ENCODE measurements at places on chromosomes 16 and 17.
A peak's percentile ranks its signal among the peaks of the same experiment; 100 is the strongest.

GRCh38 chr17:73342541-73343167 is 30.9 kb upstream of the CDC42EP4 start:
- no peak for DNase-seq

DNA sequence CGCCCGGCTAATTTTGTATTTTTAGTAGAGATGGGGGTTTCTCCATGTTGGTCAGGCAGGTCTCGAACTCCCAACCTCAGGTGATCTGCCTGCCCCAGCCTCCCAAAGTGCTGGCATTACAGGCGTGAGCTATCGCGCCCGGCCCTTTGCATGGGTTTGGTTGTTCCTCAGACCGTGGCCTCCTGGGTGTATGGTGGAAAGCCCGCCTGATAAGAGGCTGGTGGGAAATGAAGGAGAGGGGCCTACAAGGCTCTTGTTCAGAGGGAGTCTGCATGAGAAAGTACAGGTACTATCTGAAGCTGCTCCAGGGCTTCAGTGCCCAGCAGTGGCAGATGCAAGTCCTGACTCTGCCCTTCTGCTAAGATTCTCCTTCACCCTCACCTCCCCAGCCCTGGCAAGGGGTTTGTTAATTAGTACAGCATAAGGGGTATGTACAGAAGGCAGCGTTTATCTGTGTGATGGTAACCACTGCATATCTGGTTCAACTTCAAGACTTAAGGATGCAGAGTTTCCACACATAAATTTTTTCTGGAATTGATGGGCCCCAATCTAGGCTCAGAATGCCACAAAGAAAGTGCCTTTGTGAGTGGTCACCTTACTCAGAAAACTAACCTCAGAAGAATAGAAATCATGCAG is 24.2 kb downstream of the GRB7 start:
- DNase-seq, result no peak

GRCh38 chr16:79618692-79619050 is 18.1 kb upstream of the MAF start:
- no peak for DNase-seq

- DNase-seq, result no peak
Measured at GRCh38 chr17:75518201-75518600, 1.9 kb downstream of the TSEN54 start.

GRCh38 chr16:86405319-86405718 is 105.0 kb upstream of the FOXF1 start:
- no peak for DNase-seq

GRCh38 chr17:72264682-72265405 is 144.0 kb downstream of the SOX9 start:
- no peak for DNase-seq

DNA sequence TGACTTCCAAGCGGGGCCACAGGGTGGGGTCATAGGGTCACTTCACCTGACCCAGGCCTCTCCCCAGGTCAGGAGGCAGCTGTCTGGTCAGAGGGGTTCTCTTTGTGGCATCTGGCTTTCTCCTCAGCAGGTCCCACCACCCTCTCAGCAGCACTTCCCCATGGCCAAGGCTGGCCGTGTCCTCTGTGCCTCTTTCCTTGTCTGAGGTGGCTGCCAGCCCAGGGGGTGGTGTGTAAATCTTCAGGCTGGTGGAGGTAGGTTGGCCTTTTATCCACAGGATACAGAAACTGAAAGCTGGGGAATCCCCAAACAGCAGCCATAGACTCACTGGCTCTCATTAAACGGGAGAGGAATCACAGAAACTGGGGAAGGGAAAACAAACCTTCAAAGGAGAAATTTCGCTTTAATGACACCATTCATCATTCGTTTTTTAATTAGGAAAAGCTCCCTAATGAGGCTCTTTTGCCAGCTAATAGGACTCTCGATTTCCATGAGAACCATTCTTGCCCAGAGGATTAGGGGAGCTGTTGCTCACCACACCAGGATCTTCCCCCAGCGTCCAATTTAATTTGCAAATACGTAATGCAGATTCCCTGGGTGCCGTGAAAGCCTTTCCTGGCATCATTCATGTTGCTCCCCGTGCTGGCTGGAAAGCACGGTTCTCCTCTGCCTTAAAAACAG is 18.0 kb downstream of the C17orf75 start:
- DNase-seq, result no peak

DNA sequence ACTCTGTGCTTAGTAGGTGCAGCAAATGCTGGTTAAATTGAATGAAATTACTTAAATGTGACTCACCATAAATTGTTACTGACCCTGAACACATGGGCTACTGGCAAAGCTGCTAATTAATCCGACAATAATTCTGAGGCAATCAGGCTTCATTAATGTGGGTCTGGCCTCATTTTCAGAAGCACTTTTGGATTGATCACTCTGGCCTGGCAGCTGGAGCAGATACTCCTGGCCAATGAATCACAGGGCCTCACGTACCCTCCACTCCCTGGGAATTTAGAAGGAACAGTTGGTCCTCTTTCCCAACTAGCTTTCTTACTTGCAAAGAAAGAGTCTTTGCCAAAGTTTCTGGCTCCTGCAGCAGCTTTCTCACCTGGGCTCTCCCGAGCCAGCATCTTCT is 162.0 kb upstream of the ZKSCAN2 start:
- no peak for DNase-seq

DNA sequence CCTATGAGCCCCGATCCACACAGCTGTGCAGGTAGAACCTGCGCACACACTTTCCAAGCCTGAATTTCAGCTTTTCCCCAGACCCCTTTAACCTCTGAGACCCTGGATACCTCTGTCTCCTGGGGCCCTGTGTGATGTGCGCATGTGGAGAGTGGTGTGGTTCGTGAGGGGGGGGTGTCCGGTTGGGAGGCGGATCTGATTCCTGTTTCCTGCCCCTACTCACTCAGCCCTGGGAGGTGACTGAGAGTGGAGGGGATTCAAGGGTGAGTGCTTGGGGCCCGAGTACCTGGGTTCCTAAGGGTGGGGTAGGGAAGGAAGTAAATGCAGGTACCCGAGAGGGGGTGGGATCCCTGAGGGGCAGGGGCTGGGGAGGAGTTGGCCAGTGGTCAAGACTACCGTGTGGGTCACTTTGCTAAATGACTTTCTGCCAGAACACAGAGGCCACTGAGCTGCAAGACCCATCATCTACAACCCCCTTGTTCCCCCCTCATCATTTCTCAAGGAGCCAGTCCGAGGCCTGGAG is 621 bp downstream of the ARHGEF15 start:
- DNase-seq, result no peak

- no peak for DNase-seq
Measured at GRCh38 chr16:22623351-22623781, 112.7 kb downstream of the NPIPB5 start.

GRCh38 chr17:63918305-63918704 is 334 bp downstream of the GH1 start:
- DNase-seq, result no peak

DNA sequence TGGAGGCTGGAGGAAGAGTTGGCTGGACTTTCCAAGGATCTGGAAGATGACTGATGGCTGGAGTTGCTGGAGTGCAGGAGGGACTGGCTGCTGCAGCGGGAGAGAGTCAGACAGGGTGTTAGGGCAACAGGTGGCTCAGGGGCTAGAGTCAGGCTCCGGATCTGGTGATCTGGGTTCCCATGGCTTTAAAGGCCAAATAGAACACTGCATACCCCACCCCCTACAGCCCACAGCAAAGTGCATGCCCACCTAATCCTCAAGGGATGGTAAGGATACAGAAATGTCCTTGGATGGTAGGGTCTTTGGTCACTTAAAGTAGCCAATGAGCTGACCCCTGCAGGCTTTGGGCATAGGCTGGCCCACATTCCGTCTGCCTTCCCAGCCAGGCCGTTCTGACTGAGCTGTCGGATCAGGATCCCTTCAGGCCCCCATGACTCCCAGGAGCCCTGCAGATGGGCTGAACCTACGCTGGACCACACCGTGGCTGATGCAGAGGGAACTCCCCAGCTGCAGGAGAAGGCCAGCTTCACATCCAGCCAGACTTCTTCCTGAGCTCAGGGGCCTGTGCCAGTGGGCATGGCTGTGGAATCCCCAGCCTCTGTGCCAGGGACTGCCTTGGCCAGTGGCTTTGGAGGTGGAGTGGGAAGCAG is 13.9 kb downstream of the TNS4 start:
- DNase-seq, result no peak

DNA sequence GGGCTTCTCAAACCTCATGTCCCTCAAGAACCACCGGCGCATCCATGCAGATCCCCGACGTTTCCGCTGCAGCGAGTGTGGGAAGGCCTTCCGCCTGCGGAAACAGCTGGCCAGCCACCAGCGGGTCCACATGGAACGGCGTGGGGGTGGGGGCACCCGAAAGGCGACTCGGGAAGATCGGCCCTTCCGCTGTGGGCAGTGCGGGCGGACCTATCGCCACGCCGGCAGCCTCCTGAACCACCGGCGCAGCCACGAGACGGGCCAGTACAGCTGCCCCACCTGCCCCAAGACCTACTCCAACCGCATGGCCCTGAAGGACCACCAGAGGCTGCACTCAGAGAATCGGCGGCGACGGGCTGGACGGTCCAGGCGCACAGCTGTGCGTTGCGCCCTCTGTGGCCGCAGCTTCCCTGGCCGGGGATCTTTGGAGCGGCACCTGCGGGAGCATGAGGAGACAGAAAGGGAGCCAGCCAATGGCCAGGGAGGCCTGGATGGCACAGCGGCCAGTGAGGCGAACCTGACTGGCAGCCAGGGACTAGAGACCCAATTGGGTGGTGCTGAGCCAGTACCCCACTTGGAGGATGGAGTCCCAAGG is 5.9 kb downstream of the ZNF646 start:
- DNase-seq, result no peak

GRCh38 chr16:5905935-5906334 is 808.3 kb upstream of the EEF2KMT start:
- no peak for DNase-seq

DNA sequence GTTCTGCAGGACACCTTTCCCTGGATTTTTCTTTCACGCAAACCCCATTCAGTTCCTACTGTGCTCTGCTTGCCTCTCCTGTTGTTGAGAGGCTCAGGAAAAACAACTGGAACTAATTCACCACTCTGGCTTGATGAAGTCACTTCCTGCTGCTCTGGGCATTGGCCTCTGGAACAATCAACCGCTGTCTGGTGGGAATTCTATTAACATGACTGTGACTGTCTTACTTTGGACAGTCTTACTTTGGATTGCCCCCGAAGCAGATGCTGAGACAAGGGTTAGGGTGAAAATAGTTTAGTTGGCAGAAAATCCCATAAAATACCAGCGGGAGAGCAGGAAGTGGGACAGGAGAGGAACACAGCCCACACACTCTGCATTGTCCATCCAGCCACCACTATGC is 90.0 kb upstream of the HSBP1 start:
- no peak for DNase-seq

DNA sequence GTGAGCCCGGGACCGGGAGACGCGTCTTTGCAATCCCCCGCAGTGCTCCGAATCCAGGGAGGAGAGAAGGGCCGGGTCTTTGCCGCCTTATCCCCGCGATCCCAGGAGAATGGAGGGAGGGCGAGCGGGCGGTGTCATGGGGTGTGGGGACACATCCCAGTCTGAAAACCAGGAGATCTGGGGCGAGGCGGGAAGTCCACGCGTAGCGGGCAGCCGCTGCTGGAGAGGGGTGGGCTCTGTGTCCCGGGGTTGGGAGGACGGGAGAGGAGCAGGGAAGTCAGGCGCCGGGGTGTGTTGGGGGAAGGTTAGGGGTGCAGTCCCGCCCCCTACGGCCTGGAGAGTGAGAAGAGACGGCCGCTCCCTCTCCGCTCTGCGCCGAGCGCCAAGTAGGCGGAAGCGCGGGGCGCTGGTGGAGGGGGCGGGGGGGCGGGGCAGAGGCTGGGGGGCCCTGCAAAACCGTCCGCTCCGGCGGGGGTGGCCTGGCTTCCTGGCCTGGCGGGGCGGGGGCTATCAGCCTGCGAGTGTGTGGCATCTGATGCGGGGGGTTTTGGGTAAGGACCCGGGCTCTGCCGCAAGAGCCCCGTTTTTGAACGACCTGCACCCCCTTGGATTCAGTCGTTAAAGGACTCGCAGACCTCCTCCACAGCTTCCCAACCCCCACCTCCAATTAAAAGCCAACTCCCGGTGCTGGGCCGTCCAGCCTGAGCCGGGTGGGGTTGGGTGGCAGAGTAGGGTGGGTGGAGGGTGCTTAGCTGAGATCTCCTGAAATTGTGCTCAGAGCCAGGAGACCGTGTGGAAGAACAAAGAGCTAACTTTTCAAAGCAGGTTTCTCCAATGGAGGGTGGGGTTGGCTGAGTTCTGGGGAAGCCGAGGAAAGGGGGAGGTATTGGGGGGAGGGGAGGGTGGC is 654 bp downstream of the LASP1 start:
- peak; percentile 57 for DNase-seq

DNA sequence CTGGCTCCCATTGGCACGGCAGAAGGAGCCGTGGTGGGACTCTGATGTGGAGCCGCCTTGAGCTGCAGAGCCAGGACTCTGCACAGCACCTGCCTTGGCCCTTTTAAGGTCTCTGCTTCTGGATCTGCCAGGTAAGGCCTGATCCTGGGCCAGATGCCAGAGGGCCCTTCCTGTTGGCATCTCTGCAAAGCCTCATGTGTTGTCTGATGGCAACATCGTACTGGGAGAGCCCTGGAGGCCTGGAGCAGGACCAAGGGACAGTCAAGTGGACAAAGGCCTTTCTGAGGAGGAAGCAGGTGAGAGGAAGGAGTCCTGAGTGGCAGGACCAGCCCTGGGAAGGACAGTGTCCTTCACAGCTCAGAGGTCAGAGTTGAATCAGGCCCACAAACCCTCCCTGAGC is 26.1 kb downstream of the SOCS1 start:
- no peak for DNase-seq

GRCh38 chr16:794091-794822 is 5.8 kb downstream of the CHTF18 start:
- no peak for DNase-seq

GRCh38 chr17:77615703-77616253 is 342.7 kb upstream of the TNRC6C start:
- no peak for DNase-seq

- DNase-seq, result no peak
Measured at GRCh38 chr17:49703557-49704277, 4.0 kb downstream of the SLC35B1 start.

DNA sequence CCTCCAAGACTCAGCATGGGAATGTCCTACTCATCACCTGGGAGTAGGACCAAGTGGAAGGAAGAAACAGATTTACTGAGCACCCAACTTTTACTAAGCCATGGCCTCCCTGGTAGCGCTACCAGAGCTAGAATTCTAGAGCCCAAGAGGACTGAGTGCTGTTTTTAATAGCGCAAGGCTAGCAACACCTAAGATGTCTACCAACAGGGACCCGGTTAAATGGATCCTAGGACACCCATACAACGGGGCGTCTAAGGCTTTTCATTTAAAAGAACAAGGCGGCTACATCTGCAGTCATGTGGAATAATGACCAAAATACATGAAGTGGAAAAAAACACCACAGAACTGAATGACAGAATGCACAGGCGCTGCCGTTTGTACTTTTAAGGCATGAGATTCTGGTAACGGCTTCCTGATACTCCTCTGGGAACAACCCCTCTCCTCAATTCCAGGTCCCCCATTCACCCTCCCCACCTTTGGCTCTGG is 5.1 kb downstream of the GGA2 start:
- DNase-seq, result no peak

GRCh38 chr17:68955181-68955841 is at the start of gene ABCA8:
ABCA8 (minus strand) TSS chr17:68955392; CDS start chr17:68942034, 13,358 bp downstream.
- no peak for DNase-seq

DNA sequence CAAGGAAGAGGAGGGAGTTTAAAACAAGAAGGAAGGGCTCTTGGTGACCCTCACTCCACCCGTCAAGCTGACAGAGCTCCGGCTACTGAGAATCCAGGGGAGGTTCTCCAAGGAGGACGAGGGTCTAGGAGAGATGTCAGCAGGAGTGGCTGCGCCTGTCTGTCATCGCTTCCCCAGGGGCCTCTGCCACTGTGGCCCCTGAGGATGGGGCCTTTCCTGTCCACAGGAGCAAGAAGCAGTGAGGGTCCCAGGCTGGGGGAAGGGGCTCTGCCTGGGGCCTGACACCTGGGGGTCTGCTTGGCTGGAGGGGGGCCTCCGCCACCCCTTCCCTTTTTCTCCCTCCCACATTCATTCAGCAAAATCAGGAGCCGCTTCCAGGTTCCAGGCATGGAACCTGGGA is 66.5 kb upstream of the TNRC6C start:
- DNase-seq, result no peak
